ENCODE measurements at places on chromosomes 6 and 20.

- DNase-seq = no peak
Observed at GRCh38 chr6:163080228-163080627, 334.3 kb upstream of the QKI start.

- no peak for DNase-seq
Observed at GRCh38 chr6:81382852-81383251, 369.6 kb downstream of the TENT5A start.

- no peak for DNase-seq
Observed at GRCh38 chr20:63702751-63703470, 4.9 kb downstream of the ARFRP1 start.

DNA sequence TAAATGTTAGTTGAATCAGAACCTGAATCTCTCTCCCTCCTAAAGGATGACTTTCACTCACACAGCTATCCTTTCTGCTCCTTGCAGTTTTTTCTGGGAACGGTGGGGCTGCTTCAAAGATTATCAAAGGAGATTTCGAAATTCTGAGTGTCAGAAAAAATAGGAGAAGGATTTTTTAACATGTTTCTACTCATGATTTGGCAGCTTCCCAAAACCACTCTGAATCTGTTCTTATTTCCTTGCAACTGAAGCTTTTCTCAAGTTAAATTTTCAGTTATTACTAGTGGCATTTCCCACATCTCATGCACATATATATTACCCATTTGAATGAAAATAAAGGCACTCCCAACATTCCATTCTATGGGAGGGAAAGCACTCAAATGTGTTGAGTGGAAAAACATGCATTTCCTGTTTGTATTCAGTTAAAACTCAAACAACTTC lies 123.6 kb downstream of the LCA5 start:
- DNase-seq = no peak

- DNase-seq = no peak
Observed at GRCh38 chr6:91135406-91136103, 548.7 kb upstream of the MAP3K7 start.

- no peak for DNase-seq
Observed at GRCh38 chr20:3471397-3472021, 691 bp downstream of the ATRN start.

GRCh38 chr20:5160882-5161281 lies 34.1 kb downstream of the CDS2 start:
- no peak for DNase-seq

- DNase-seq = no peak
Observed at GRCh38 chr6:165702669-165703068, 39.6 kb upstream of the PDE10A start.

DNA sequence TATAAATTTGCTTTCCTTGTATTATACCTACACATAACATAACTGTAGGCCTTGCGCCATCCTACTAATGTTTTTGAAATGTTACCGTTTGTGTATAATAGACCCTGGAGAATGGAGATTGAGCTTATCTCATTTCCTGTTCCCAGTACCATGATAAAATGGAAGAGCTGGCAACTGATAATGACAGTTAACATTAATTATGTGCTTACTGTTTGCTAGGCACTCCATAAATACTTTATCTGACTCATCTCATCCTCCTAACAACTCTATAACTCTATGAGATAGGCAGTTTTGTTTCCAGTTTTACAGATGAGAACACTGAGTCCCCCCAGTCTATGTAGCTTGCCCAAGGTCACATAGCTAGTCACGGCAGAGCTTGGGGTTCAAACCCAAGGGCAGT lies 396.7 kb downstream of the SYNE1 start:
- DNase-seq = no peak

GRCh38 chr6:49806145-49806544 lies 19.1 kb upstream of the PGK2 start:
- DNase-seq = no peak

- no peak for DNase-seq
Observed at GRCh38 chr6:116087437-116088027, 13.1 kb upstream of the NT5DC1 start.

GRCh38 chr6:104959026-104959858 lies 2.3 kb downstream of the LIN28B start:
- DNase-seq = no peak

DNA sequence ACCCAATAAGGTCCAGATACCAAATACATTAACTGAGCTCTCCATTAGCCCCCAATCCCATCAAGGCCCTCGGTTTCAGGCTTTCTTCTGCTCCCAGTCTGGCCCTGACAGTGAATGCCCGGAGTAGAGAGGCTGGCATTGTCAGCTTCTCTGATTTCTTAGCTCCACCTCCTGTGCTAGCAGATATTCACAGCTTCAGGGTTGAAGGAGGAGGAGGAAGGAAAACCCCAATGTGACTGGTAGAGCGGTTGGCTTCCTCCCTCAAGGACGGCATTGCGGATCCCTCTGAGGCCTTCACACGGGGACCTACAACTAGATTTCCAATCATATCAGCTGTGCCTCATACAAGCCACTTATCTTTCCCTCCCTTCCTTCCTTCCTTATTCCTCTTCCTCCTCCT lies 164.1 kb upstream of the SYNDIG1 start:
- no peak for DNase-seq

DNA sequence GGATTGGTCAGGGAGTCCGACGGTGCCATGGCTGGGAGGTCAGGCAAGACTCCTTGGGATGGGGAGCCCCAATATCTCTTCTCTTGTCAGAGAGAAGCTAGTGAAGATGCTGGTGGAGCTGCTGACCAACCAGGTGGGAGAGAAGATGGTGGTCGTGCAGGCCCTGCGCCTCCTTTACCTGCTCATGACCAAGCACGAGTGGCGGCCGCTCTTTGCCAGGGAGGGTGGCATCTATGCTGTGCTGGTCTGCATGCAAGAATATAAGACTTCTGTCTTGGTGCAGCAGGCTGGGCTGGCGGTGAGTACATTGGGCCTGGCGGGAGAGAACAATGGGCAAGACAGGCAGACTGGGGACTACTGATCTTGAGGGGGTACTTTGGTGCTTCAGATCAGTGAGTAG lies 10.9 kb downstream of the CUL9 start:
- no peak for DNase-seq

DNA sequence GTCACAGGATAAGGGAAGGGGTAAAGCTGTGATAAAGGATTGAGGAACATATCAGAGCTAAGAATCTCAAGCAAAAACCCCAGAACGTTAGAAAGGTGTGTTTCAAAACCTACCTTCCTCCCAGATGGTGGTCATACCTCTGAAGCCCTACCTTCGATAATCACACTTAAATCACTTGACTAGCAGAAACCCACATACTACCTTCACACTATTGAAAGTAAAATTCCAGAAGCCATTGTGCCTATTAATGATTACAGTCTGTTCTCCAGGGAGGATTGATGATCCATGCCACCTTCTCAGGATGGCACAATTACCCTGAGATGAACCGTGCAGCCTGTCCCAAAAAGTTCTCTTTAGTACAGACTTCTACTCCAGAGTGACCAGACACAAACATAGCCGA lies 72.3 kb upstream of the SOX4 start:
- no peak for DNase-seq

- no peak for DNase-seq
Observed at GRCh38 chr20:59788811-59789397, 144.5 kb downstream of the SYCP2 start.

DNA sequence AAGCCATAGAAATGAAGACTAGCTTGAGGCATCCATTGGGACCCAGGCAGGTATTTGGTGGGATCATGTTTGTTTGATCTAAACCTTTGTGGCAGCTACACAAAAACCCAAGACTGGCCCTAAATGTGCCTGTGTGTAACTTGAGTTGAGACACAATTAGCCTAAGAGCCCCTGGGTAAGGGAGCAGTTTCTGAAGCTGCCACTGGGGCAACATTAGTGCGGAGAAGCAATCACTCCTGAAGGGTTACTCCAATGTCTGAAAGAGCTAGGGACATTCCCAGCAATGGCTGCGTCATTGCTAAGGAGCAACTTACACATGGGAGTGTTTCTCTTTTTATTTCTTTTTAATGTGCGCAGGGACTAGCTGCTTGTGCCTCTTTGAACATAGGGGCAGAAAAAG lies 67.9 kb upstream of the EEF1E1 start:
- DNase-seq = no peak

DNA sequence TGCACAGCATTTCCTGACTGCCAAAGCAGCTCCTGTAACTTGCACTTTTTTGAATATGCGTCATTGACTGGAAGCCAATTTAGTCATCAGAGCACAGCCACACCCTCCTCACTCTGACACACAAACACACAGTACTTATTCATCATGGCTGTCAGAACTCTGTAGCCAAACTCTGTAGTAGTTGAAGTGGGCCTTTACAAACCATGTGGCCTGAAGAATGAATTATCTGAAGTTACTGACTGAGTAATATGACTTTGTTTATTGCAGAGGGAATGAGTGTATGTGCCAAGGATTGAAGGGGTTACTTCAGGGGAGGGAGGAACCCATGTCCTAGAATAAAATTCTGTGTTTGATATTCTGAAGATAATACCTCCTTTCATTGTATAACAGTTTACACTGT lies 102.7 kb downstream of the FIG4 start:
- DNase-seq = no peak

GRCh38 chr20:64242003-64242796 lies 13.3 kb upstream of the PCMTD2 start:
- DNase-seq = no peak

GRCh38 chr6:52167267-52167666 lies 18.9 kb upstream of the IL17A start:
- no peak for DNase-seq

- no peak for DNase-seq
Observed at GRCh38 chr20:2602046-2602735, 50.2 kb upstream of the NOP56 start.

DNA sequence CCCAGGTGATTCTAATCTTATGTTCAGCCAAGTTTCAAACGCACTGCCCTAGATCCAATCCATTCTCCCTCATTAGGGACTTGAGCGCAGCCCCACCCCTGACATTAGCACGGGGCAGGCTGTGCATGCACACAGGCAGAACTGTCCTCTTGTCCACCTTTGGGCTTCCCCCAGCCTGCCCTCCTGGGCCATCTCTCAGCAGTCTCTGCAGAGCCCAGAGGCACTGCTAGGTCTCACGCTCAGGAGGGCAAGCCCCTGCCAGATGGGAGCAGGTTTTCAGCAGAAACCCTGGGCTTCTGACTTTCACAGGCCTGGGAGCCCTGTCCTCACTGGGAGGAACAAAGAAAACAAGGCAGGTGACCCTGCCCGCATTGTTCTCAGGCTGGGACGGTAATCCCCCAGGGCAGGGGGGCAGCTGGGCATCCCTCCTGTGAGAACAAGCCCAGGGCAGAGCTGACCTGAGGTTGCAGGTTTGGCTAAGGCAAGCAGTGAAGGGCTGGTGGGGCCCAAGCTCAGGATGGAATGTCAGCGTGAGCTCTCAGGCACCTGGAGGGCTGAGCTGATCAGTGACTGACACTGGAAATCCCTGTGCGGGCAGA lies 24.5 kb downstream of the KCNK5 start:
- no peak for DNase-seq

DNA sequence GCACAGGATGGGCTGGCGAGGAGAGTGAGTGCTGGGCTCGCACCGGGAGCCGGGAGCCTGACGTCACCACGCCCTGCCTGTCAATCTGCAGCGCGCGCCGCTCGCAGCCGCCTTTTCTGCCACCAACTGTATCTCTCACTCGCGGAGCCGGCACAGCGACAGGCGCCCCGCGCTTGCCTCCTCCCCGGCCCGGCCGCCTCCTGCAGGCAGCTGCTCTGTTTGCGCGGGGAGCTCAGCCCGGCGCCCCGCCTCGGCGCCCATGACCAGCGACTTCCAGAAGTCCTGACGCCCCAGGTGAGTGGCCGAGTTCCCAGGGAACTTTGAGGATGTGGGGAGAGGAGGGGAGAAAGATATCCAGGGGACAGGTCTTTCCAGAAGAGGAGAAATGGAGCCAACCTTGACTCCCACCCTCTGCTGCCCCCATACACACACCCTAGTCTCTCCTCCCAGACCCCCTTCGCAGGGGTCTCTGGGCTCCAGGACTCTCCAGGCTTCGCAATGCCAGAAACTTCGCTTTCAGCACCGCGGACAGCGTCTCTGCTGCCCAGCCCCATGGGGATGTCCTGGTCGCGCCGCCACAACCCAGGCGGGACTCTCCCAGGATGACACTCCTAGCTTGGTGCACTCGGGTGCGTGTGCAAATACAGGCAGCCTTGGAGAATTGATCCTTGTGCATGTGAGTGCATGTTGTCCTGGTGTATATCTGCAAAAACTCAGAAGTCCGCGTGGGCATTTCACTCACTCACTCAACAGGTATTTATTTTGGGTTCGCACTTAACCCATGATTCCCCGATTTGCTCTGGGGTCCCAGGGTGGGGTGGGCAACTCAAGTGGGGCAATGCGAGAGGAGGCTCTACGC lies at the start of gene GPR6:
TSS of gene GPR6 (plus strand) at position 138 of the 859 bp plus-strand sequence. CDS start 802 bp downstream, outside the sequence.
- peak; percentile 7 for DNase-seq

Measured in KG1 (cell line).